ENCODE measurements at places on chromosomes 7 and 10.
A peak's percentile ranks its signal among the peaks of the same experiment; 100 is the strongest.

GRCh38 chr7:81616951-81617350 lies 152.9 kb downstream of the HGF start:
- ATAC-seq, result no peak

DNA sequence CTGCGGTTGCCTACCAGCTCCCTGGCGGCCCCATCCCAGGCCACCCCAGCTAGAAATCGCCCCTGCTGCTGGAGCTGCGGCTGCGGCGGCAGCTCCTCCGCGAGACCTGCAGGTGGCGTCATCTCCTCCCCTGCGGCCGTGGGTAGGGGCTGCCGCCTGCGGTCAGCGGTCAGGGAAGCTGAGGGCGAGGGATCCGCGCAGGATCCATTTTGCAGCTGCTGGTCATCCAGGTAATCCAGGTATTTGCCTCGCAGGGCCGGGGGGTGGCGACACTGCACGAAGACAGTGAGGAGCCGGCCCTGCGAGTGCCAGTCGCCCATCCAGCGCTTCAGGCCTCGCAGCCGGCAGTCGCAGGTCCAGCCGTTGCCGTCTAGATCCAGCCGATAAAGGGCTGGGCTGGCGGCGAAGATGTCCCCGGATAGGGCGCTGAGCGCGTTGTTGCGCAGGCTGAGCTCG lies 1.5 kb downstream of the TRIL start:
- ATAC-seq, result peak; percentile 69

DNA sequence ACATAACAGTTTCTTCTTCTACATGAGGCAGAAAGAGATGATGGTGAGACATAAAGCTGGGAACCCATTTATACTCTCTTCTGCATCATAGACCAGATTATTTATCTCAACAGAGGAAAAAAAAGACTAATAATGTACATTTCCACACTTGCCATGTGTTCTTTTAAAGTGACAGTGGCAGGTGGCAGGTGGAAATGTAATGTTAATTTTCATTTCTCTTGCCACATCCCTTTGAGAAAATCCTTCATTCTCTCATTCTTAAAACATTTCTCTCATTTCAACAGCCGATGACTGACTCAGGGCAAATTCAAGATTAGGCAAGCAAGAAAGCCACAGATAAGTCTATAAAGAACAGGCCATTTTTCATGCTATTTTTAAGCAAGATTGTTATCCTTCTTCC lies 635.6 kb upstream of the SORCS1 start:
- no peak for ATAC-seq

GRCh38 chr10:62735464-62736167 lies 68.9 kb upstream of the ADO start:
- no peak for ATAC-seq

GRCh38 chr7:24630596-24630995 lies 57.3 kb downstream of the PALS2 start:
- no peak for ATAC-seq

- no peak for ATAC-seq
These were observed 118.6 kb downstream of the CNTNAP2 start for GRCh38 chr7:146235195-146235594.

DNA sequence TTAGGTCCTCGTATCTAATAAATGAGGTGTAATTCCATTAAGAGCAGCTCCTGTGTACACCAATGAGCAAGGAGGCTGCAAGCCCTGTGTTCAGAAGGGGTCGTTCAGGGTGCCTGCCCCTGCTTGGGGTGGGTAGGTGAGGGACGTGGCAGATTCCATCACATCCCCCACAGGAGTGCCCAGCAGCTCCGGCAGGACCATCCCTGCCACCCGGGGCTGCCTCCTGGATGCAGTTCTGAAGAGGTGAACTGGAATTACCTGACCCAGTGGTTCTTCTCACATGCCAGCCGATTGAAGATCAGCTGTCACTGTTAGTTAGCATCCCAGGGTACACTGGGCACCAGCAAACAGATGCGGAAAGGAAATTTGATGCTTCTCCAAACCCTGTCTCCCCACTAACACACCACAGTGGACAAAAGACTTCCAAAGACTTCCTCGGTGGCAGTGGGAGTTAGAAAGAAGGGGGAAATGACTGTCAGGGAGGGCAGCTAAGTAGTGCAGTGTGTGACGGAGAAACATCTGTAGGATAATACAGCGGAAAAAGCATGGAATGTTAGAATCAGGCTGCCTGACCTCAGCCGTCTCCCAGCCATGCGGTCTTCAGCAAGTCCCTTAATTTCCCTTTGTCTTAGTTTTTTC lies 313.6 kb upstream of the ZMIZ1 start:
- peak; percentile 9 for ATAC-seq

DNA sequence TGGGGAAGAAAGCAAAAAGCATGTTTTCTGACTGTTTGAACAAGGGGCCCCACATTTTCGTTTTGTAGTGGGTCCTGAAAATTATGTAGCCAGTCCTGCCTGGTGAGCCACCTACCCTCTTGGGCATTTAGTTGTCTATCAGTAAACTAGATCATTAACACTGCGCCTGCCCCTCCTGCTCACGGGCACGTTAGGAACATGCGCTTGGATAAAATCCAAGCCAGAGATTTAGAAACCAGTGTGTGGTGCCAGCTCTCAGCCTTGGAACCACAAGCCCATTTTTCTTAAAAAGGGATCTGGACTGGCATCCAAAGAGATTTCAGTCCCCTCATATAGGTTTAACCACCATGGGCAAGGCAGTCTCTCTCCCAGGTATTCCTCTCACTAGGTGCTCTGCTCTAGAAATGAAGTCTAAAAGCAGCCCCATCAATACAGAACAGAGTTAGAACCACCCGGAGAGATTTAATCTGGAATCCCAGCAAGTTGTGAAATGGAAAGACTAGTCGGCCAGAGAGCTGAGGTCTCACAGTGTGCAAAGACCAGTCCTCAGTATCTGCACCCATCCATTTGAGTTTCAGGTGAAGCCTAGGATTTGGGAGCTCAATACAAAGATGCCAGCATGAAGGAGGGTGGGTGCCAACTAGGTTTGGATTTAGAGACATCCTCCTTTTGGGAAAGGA lies 123.9 kb upstream of the TCF7L2 start:
- ATAC-seq, result no peak

DNA sequence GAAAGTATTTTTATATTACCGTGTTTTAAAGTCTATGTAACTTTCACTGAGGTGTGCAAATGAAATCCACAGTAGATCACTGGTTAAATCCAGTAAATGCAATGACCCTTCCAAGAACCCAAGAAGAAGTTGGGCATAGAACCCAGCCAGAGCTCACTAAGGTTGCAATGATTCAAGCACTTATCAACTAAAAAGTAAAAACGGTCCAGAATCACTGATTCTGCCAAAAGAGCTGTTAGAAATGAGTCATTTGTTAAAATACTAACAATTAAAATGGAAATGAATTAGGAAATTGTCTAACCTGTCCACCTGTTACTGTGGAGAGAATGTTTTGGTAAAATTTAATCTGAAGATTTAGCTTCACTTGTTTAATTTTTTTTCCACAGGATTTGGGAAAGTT lies 74.4 kb downstream of the ANK3 start:
- no peak for ATAC-seq

- no peak for ATAC-seq
These were observed 170.3 kb downstream of the USP6NL start for GRCh38 chr10:11441151-11441535.

DNA sequence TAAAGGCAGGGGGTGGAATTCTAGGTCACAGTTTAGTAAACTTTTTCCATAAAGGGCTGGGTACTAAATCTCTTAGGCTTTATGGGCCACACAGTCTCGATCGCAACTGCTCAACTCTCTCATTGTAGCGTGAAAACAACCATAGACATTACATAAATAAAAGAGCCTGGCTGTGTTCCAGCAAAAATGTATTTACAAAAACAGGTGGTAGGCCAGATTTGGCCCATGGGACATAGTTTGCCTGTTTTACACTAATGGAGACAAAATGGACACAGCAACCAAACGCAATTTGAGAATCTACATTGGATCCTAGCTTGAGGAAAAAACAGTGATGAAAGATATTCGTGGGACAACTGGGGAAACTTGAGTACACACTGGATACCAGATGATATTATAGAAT lies 23.2 kb upstream of the MALSU1 start:
- no peak for ATAC-seq

DNA sequence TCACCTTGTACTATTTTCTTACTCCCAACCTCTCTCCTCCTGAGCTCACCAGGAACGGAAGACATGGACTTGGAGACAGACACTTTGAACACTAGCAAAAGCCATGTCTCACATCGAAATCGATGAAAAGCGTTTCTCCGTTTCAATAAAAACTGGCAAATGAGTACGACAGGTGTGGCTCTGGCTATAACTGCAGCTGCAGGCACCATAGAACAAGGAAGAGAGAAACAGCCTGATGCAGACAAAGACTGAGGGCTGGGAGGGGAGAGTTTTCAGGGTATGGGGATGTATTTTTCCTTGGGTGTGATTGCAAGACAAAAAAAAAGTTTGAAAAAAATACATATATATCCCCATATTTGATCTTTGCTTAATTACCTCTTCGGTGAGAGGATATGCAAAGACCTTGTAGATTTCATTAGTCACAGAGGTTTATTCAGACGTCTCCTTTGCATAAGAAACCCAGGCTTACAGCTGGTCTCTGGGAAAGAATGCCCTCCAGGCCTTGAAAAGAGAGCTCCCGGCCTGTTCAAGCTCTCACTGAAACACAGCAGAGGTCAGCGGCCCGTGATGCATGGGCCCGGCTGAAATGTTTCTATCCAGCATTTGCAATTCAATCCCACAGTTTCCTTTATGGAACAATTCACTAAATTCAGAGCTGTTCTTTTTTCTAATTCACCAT lies 63.1 kb downstream of the TLL2 start:
- ATAC-seq, result no peak

DNA sequence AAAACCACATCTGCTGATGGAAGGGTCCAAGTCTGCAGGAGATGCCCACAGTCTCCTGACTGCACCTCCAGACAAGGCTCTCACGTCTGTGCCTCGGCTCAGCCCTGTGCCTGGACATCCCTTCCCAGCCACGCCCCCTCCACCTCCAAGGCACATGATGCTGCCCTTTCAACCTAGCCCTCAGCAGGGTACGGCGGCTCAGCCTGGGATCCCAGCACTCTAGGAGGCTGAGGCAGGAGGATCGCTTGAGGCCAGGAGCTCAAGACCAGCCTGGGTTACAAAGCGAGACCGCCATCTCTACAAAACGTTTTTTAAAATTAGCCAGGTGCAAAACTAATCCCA lies 14.3 kb downstream of the MAD1L1 start:
- no peak for ATAC-seq

DNA sequence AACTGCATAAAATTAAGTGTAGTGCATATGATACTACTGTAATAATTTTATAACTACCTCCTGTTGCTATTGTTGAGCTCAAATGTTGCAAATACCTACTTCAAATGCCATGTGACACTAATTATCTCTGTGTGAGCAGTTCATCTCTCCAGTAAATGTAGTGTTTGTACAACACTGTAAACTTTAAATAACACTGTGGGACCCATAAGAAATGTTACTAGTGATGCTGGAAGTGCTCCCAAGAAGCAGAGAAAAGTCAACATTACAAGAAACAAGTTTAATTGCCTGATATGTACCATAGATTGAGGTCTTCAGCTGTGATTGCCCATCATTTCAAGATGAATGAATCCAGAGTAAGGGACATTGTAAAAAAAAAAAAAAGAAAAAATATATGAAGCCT lies 39.9 kb downstream of the RALA start:
- no peak for ATAC-seq

- no peak for ATAC-seq
These were observed 104.2 kb downstream of the DNAJB6 start for GRCh38 chr7:157441023-157441399.

DNA sequence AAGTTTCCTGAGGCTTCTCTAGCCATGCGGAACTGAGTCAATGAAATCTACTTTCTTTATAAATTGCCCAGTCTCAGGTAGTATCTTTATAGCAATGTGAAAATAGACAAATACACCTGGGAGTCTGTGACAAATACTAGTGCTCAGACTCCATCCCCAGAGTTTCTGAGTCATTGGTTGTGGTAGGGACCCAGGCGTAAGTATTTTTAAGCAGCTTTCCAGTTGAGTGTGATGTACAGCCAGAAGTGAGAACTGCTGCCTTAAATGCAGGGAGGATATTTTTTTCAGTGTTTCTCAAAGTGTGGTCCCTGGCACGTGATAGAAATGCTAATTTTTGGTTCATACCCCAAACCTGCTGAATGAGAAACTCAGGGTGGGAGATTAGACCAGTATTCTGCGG lies 121.7 kb downstream of the SORCS3 start:
- ATAC-seq, result no peak

- no peak for ATAC-seq
These were observed 88.0 kb downstream of the OR13A1 start for GRCh38 chr10:45227456-45227855.

GRCh38 chr7:30164567-30164966 lies 29.8 kb downstream of the MTURN start:
- ATAC-seq, result peak; percentile 72

GRCh38 chr10:89773081-89773480 lies 71.7 kb downstream of the KIF20B start:
- ATAC-seq, result no peak

- ATAC-seq, result no peak
These were observed 21.5 kb upstream of the CCSER2 start for GRCh38 chr10:84306751-84307384.

DNA sequence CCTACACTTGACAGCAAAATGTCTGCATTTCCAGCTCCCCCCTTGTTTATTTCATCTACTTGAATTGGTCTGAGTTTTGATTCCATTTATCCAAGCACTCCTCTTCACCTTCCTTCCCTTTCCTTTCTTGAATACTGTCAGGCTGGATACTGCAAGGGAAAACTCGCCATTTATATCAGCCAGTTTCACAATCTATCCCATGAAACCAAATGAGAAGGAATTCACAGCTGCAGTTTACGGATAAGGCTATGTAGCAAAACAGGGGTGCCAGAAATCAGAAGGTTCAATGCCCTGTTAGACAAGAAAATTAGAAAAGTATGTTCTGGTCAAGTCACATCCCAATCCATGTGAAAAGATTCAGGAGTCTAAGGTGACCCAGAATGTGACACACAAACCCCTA lies 28.1 kb downstream of the CCDC6 start:
- no peak for ATAC-seq

GRCh38 chr7:87627634-87627994 lies 584 bp upstream of the RUNDC3B start:
- ATAC-seq, result peak; percentile 63

DNA sequence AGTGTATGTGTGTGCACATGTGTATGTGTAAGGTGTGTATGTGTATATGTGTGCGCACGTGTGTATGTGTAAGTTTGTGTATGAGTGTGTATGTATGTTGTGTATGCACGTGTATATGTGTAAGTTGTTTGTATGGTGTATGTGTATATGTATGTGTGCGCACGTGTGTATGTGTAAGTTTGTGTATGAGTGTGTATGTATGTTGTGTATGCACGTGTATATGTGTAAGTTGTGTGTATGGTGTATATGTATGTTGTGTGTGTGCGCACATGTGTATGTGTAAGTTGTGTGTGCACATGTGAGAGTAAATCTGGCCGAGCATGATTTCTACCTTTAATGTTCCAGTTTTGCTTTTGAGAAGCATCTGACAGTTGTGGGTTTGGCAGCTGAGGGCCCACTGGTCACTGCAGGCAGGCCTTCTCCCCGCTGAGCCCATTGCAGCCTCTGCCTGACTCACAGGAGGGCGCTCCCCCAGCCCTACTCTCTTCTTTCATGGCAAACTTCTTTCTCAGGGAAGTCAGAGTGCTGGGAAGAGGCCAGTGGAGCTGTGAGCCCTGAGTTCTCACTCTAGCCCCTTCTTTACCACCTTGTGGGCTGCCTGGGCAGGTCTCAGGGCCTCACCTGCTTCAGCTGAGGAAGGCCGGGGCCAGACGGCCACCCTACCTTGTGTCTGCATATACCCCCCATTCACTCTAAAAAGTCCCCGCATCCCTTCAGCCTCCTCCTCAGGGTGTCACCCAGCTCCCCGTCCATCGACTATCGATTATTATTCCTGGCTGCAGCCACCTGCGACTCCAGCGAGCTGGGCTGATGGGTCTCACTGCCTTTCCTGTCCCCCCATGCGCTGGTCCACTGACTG lies 11.2 kb downstream of the WDR86 start:
- ATAC-seq, result no peak
